ENCODE measurements at places on chromosomes 1 and 21.

DNA sequence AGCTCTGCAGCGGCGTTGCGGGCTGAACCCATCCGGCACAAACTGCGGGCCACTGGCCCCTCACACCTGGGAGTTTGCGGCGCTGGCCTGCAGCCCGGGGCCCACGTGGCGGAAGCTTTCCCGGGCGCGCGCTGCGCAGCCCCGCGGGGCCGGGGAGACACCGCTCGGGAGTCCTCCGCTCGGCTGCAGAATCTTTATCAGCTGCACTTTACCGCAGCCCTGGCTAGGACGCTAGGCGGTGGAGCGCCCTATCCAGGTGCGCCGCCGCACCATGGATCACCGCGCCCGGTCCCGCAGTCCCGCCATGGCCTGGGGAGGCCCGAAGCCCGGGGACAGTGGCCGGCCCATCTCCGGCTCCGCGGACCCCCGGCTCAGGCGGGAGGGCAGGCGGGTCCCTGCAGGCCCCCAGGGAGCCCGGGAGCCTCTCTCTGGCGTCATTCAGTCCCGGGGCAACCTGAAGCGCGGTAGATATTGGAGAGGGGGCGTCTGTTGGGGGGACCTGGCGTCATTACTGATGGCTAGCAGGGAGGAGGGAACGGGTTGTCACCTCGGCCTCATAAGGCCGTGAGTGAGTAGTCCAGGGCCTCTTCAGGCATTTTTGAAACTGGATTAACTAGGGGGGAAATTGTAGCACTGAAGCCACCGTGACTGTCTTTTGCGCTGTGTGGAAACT is 5.7 kb upstream of the OLIG2 start:
- DNase-seq: no peak

DNA sequence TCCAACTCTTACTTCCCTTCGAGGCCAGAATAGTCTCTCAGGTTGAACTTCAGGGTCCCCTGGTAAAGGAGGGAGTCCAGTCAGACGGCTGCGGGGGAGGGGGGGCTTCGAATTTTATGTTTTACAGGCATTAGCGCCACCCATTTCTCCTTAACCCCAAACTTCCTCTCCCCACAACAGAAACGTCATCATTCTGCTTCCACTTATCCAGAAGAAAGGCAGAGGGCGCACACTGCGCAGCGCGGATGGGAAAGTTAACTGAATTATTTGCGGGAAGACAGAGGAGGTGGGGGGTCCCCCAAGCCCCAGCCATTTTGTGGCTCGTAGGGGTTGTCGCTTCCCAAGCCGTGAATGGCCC is 529 bp upstream of the PRMT2 start:
- DNase-seq: no peak

- no peak for DNase-seq
Measured at GRCh38 chr1:28535180-28535579, 17.7 kb upstream of the TRNAU1AP start.

DNA sequence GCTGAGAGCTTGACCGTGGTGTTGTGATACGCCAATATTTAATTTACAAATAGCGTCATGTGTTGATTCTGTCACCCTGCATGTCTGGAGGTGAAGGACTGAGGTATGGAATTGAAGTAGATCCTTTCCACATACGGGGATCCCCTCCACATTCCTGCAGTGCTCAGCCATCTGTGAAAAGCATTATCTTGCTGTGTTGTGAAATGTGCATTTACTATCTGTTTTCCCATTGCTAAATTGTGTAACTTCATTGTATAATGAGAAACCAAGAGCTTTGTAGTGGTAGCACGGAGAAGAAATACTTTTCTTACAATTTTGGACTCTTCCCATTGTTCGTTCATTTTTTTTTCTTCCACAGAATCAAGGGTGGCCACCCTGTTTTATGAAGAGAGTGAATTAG is 577.3 kb upstream of the ZP4 start:
- no peak for DNase-seq

DNA sequence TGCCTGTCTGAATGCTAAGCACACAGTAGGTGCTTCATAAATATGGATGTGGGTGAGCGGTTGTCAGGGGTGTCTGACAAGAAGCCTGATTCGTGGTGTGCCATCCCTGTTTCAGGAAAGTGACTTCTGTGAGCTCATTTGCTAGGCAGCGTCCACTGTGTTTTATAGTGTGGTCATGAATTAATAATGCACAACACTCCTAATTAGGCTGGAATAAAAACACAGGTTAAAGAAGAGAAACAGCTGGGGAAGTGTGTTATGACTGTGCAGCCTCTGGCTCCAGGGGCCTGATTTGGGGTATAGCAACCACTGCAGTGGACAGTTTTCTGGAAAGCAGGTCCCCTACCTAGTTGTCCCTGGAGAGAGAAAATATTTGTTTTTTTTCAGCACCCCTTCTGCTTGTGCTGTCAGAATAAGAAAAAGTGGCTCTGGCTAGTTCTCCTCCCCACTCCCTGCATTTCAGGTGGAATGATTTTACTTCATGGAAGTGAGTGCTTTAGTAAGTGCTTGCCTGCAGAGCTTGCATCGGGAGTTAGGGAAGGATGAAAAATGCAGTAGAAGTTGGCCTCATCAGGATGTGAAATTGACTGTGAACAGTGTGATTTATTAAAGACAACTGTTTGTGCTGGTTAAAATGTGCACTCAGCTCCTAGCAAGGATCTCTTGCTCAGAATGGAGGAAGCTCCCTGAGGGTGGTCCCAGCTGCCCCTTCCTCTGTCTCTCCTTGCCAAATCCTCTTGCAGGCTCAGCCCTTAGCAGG is 333.8 kb downstream of the HHAT start:
- no peak for DNase-seq

- DNase-seq: no peak
Measured at GRCh38 chr1:38662126-38662525, 197.4 kb downstream of the RRAGC start.

DNA sequence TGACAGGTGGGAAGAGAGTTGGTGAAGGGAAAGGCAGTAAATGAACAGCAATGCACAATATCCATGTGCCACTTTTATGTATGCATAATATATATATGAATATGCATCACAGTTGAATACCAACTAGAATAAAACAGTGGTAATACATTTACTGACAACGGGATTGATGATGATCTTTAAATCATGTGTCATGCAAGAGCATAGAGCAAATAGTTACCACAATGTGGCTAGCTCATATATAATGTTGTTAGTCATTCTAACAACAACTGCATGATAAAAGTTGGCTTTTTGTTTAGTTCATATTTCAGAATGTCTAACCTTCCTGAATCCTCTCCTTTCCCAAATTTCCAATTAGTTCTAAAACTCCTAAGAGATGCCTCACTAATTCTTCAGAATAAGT is 46.4 kb downstream of the GORAB start:
- no peak for DNase-seq

- DNase-seq: no peak
Measured at GRCh38 chr1:176450526-176450925, 12.4 kb upstream of the PAPPA2 start.

DNA sequence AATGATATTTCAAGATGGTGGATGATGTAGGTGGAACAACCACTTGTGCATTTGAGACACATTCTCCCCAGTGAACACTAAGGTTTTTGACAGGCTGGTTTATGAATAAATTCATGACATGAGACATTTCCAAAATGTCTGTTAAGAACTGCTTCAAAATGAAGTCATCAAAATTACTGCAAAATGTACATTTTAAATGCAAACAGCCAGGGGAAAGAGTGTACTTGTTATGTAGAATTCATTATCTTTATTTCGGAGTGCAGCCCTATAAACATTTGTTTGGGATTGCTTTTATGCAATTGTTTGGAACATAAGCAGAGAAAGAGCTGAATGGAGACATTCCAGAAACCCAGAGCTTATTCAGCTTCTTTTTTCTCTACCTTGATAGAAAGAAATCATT is 49.5 kb downstream of the DSCAM start:
- DNase-seq: no peak

GRCh38 chr1:18778437-18778836 is 81.0 kb downstream of the TAS1R2 start:
- no peak for DNase-seq

DNA sequence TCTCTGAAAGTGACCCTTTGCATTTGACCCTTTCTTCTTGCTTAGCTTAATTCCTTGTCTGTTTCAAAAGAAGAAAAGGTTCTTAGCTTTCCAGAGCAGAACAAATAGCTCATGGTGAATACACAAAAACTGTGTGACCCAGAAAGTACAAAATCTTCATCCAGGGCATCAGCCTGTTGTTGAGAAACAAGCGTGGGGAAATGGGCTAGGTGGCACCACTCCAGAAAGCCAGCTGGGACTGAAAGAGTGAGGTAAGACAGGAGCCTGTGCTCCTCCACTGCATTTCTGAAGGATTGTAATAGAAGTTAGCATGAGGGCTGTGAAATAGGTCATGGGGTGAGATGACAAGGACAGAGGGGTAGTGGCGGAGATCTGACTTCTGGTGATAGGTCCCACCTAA is 45.8 kb downstream of the CYP2J2 start:
- DNase-seq: no peak

- no peak for DNase-seq
Measured at GRCh38 chr1:208054485-208054884, 143.6 kb upstream of the CD34 start.

DNA sequence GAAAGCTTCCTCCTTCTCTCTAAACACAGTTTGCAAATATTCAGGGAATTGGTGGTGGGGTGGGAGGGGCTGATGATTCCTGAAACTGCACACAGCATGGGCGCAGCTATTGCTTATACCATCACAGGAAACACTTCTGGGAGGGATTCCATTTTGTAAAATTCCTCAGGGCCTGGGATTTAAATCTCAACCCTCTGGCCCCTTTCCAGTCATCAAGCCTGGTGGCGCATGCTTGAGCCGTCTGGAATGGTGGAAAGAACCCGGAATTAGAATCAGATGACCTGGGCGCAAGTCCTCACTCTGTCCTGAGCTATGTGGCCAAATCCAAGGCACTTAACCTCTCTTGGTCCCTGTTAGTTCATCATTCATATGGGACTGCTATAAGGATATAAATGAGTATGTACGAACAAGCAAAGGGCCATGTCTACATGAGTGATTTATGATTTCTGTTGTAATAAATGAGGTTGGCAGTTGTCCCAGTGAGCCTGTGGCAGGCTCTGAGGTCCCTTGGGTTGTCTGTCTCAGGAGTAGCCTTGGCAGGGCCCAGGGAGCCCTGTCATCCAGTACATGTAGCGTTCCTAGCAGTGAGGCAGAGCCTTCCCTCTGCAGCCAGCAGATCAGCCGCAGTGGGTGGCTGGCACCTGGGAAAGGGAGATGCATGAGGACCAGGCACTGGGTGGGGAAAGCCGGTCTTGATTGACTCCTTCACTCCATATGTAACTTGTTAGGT is 72.0 kb downstream of the MAN1C1 start:
- no peak for DNase-seq

GRCh38 chr1:158121604-158122254 is 59.0 kb upstream of the CD1D start:
- peak; percentile 14 for DNase-seq

GRCh38 chr1:23282957-23283356 is 61.1 kb downstream of the HNRNPR start:
- no peak for DNase-seq

DNA sequence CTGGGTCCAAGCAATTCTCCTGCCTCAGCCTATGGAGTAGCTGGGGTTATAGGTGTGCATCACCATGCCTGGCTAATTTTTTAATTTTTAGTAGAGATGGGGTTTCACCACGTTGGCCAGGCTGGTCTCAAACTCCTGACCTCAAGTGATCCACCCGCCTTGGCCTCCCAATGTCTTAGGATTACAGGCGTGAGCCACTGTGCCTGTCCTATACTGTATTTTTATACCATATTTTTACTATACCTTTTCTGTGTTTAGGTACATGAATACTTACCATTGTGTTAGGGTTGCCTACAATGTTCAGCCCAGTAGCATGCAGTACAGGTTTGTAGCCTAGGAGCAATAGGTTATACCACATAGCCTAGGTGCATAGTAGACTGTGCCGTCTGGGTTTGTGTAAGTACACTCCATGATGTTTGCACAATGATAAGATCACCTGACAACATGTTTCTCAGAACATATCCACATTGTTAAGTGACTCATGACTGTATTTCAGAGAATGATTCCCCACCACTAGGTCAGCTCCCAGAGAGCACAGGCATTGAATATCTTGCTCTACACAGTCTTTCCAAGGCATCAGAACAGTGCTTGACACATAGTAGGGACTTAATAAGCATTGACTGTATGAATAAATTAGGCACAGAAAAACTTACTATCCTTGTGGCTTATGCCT is 6.0 kb upstream of the CITED4 start:
- no peak for DNase-seq

GRCh38 chr1:212994926-212995325 is 20.7 kb downstream of the ANGEL2 start:
- DNase-seq: no peak

- DNase-seq: no peak
Measured at GRCh38 chr1:12466816-12467215, 151.2 kb downstream of the DHRS3 start.

DNA sequence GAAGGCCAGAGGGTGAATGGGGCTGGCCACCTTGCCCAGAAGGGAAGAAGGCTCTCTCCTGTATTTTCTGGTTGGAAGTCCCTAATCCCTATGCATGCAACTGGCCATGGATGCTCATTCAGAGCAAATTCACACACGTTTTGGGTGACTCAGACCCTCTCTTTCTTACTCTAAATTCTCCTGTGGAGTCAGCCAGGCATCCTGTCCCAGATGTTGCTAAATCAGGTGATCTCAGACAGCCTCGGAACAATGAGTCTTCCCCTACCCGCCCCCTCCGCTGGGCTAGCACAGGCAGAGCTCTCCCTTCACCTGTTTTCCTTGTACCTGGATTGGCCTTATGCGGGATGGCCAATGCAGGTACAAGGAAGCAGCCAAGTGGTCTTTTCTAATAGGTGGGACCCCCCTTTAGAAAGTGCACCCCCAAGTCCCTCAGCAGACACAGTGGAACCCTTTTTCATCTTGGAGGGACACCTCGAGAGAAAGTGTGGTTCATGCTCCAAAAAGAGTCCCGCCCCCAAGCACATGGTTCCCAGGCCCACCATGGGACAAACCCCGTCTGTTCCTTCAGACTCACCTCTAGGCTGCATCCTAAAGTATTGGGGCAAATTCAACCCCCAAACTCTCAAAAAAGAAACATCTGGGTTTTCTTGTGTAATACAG is 8.6 kb downstream of the S100A6 start:
- DNase-seq: no peak

DNA sequence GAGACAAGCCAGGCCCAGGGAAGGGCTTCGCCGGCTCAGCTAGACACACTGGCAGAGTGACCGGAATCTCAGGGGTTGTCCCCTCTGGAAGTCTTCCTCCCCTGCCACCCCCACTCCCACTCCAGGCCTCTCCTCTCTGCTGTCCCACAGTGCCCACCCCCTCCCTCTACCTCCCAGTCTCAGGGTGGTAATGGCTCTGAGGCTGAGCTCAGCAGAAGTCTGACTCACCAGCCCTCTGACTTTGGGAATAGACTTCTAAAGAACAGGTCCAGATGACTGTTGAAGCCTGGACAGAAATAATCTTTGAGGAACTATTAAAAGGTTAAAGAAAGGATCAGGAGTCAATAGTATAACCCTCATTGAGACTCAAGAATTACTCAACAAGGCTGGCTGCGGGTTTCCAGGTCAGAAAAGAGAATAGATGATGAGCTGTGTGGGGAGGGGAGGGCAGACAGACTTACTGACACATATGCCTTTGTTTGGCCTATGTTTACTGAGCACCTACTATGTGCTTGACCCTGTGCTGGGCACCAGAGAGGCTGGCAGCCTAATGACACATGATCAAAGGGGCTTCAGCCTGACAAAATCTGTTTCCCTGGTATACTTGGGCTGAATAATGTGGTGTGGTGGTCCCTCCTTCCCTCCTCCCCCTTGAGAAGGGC is 8.2 kb downstream of the HCRTR1 start:
- DNase-seq: no peak

- no peak for DNase-seq
Measured at GRCh38 chr1:223665592-223666312, at the start of gene CAPN8. Gene CAPN8, minus strand, starts transcription at chr1:223665701. Its CDS starts 55 bp downstream, at chr1:223665646.
